ENCODE measurements at places on chromosomes 13 and 19.

GRCh38 chr13:31213651-31214289, 14.0 kb downstream of the B3GLCT start:
- no peak for DNase-seq

- DNase-seq: peak; percentile 93
These were observed 84.6 kb downstream of the FRY start for GRCh38 chr13:32116210-32116609.

- no peak for DNase-seq
These were observed 2.7 kb downstream of the COL5A3 start for GRCh38 chr19:10007371-10008183.

DNA sequence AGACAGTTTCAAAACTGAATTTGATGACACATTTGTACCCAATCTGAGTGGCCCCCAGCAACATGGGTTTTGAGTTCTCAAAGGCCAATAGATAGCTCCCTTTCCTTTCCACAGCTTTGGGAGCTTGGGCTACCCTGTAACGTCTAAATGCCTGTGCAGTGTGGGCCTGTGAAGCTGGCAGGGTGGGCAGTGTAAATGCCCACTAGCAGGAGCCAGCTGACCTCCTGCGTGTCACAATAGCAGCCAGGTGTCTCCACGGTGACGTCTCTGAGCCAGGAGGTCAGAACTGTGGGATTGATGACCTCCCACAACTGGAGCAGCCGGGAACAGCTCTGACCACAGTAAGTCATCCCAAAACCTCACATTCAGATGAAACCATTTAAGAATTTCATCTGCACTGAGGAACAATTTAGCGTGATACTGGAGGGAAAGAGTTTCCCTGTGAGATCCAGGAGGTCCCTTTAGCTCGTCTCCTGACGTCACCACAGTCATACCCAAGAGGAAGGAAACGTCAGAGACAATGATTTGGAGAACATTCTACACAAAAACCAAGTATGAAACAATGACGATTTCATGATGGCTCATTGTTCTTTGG, at the start of gene IPO5:
Gene IPO5 (plus strand): TSS at position 300 of the 595 bp plus-strand sequence. CDS start 23,022 bp downstream, outside the sequence.
- no peak for DNase-seq

DNA sequence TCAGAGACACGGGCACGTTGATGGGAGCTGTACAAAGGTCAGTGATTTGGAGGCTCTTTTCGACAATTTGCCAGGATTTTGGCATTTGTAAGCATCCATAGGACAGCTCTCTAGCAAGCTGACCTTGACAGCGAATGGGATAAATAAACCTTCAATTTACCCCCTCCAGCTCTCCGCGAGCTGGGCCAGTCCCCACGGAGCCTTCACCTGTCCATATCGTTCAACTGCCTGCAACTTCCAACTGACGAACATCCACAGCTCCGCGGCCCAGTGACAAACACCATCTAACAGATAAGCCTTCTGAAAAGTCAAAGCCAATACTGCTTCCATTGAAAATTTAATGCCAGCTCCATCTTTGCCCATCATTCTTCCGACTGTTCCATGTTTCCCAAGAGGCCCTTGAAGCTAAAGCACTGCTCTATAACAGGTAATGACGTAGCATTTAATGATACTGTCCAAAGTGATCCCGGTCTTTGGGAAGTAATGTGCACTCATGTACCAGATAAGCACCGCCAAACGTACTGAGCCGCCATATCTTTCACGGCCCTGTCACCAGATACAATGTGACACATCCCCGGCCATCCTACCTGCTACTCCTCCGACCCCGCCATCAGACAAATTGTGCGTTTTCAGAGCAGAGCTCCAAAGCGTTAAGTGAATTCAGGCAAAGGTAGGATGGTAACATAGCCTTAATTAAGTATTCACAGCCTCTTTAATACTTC, 365.3 kb upstream of the ZNF507 start:
- DNase-seq: no peak

- no peak for DNase-seq
These were observed 1.4 kb upstream of the CERS1 start for GRCh38 chr19:18897094-18898029.

DNA sequence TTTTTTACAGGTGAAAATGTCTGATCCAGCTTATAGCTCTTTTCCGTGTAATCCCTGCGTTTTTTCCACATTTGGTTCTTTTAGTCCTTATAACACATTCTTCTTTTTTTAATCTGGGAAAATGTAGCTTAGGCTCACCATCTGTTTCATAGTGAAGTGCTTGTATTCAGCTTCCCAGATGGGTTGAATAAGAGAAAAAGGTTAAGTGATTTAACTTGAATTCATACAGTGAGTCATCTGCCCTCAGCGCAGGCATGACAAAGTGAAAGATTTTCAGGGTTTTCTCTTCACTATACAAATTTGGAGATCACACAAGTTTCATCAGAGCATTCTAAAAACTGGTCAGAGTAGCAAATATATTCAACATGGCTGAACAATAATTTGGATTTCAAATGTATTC, 224.8 kb downstream of the SPRY2 start:
- DNase-seq: no peak

DNA sequence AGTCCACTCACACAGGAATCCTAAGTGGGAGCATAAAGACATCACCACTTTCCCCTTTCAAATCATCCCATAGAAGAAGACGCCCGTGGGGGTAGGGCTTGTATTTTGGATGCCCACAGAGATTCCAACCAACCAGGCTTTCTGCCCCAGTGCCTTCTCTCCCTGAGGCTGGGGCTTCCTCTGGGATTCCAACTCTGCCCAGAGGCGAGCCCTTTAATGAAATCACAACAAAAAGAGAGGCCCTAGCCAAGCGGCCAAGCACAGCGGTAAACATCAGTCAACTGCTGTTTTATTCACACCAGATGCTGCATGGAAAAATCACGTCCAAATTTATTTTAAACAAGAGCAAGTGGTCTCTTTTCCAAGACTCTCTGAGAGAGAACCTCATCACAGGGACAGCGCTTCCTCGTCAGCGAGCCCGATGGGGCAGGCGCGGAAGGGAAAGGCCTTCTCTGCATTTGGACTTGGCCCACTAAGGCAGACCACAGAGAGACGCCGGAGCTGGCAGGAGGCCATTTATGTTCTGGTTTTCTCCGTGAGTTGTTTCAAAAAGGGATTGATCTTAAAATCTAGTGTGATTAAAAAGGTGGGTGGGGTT, 31.5 kb downstream of the ADPRHL1 start:
- DNase-seq: no peak

Data from inflammatory macrophage treated with lipopolysaccharide for 4 hours (primary cell).